Stimulated activated memory B cell treated with anti-CD40 and anti-IgM and Interleukin-4, amounts not matched to agents 10 μg/mL and 1 μg/mL and 100 μg/mL, for 72 hours (primary cell): ENCODE measurements at places on chromosomes 4 and X.

DNA sequence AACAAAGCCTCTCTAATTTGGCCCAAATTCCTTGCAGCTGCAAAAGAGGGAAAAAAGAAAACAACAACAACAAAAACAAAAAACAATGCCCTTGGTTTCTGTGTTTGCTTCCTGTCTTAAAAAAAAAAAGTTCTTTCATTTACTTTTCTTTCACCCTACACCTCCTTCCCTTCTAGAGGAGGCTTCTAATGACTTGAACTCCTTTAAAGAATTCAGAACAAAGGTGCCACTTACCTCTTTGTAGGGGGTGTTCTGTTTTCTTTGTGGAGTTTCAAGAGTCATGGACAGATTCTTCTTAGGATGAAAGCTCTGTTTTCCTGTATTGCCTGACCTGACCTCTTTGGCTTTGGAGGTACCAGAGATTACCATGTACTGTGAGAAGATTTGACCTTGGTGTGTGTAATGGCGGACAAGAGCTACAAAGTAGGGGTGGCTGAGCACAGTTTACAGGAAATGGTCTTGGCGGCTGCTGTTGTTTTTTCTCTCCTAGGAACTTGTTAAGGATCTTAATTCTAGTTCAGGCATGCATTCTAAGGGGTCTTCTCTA lies 72.4 kb upstream of the S100G start:
- no peaks in the 10 kb centered on the region for H3K36me3 ChIP-seq
- no peaks in the 10 kb centered on the region for H3K27me3 ChIP-seq
- H3K4me1 ChIP-seq = no peaks in the 10 kb centered on the region

DNA sequence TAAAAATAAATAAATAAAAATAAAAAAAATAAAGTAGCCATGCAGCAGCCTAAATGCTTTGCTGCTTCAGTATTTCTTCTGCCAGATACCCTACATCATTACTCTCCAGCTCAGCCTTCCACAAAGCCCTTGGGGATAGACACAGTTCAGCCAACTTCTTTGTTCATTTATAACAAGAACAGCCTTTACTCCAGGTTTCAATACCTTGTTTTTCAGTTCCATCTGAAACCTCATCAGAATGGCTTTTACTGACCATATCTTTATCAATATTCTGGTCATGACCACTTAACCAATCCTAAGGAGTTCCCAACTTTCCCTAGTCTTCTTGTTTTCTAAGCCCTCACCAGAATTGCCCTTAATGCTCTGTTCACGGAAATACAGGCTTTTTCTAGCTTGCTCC lies 128.3 kb upstream of the MED14 start:
- peak; percentile 62 for ATAC-seq
- no peak overlapping the region for H3K27ac ChIP-seq
- H3K27me3 ChIP-seq = no peaks in the 10 kb centered on the region
- H3K4me3 ChIP-seq = no peak overlapping the region

- H3K36me3 ChIP-seq = no peaks in the 10 kb centered on the region
- H3K4me3 ChIP-seq = no peak overlapping the region
Observed at GRCh38 chr4:17665852-17666251, 51.4 kb downstream of the MED28 start.

DNA sequence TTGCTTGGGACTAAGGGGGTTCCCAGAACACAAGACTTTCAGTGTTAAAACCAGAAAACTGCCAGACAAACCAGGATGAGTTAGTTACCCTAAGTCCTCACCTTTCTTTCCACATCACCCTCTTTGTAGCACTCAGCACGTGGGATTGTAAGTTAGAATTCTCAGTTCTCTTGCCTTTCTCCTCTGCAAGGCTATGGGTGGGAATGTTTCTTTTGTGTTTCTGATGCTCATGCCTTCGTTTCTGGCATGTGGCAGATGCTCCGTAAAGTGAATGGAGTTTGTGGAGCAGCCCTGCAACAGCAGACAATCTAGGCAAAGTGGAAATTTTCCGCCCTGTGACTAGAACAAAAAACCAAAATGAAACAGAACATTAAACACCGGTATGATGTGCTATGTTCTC lies 64.7 kb upstream of the SPP1 start:
- H3K27me3 ChIP-seq = peaks cover 19% of the 10 kb centered on the region
- no peak overlapping the region for H3K27ac ChIP-seq
- H3K36me3 ChIP-seq = no peaks in the 10 kb centered on the region
- no peak overlapping the region for H3K4me3 ChIP-seq
- H3K4me1 ChIP-seq = no peaks in the 10 kb centered on the region

DNA sequence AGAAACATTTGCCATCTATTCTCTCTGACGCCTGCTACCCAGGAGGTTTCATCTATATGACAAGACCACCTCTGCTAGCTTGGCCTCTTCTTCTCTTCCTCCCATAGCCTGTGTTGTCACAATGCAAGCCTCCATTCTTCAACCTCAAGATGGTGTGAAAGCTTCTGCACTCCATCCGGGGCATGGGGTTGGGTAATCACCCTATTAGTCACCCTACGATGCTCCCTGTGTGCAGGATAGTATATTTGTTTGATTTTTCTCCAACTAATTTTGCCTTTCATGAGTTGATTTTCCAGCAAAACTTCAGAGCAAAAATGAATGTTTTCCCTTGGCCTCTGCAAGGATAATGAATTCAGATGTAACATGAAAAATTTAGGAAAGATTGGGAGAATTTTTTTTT lies 128.0 kb upstream of the STS start:
- no peaks in the 10 kb centered on the region for H3K27me3 ChIP-seq
- no peak overlapping the region for H3K4me3 ChIP-seq
- H3K36me3 ChIP-seq = no peaks in the 10 kb centered on the region
- no peak overlapping the region for H3K27ac ChIP-seq
- H3K4me1 ChIP-seq = no peaks in the 10 kb centered on the region
- no peak for ATAC-seq
